CD4-positive, alpha-beta T cell treated with Interleukin-12 subunit alpha and Interleukin-12 subunit beta, for 1 hour (primary cell): ENCODE measurements at places on chromosomes 3 and 15.

GRCh38 chr15:52559575-52559974 lies 9.3 kb downstream of the ARPP19 start:
- no peak for DNase-seq

- no peak for DNase-seq
These were observed 48.9 kb upstream of the GMNC start for GRCh38 chr3:190911382-190911781.

GRCh38 chr15:38540510-38540909 lies 24.1 kb downstream of the RASGRP1 start:
- no peak for DNase-seq

- DNase-seq = no peak
These were observed 16.8 kb downstream of the PLA2G4F start for GRCh38 chr15:42139596-42139995.

DNA sequence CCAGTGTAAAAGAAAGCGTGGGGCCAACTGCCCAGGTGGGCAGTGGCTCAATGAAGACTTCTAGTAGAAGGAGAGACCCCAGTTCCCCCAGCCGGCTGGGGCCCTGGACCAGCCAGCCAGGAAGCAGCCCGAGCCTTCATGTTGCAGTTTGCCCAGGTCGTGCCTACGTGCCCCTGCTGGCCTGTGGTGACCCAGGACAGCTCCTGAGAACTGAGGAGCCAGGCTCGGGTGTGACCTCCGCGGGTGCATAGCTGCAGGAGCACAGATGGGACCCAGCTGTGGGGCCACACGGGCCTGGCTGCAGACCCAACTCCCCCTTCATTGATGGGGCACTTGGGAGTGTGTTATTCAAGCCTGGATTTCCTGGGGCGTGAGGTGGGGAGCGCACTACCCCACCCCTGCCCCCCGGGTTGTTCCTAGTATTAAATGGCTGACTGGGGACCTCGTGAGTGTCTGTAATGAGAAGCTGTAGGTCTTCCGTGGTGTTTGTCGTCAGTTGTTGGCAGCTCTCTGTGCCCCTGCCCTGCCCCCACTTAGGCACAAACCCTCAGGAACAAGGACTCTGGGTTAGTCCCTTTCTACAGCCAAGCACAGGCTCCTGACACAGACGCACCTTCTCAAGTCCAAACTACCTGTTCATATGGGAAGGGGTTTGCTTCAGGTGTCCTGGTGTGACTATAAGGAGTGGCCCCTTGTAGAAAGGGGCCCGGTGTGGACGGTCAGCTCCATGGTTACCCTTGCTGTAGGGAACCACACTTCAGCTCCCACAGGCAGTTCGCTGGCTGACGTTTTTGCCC lies 39.1 kb downstream of the IDH2 start:
- no peak for DNase-seq

DNA sequence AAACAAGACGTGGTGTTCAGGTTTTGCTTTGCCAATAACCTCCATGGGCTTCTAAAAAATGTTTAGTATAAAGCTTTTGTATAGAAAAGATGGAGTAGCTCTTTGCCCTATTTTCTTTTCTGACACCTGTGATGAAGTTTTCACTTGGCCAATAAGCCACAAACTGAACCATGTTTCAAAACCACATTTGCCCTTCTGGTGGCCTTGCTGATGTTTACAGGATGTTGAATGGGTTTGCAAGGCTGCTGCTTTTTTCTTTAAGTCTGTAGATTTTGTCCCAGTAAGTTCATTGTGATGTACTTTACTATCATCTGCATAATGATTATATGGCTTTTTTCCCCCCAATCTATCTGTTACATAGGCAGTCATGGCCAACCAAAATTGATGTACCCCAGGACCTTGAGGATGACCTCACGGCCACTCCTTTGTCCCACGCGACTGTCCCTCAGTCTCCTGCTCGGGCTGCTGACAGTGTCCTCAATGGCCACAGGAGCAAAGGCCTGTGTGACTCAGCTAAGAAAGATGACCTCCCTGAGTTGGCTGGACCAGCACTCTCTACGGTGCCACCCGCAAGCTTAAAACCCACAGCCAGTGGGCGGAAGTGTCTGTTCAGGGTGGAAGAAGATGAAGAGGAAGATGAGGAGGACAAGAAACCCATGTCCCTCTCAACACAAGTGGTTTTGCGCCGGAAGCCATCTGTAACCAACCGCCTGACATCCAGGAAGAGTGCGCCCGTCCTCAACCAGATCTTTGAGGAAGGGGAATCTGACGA lies 60.8 kb downstream of the SNRK start:
- peak; percentile 73 for DNase-seq

DNA sequence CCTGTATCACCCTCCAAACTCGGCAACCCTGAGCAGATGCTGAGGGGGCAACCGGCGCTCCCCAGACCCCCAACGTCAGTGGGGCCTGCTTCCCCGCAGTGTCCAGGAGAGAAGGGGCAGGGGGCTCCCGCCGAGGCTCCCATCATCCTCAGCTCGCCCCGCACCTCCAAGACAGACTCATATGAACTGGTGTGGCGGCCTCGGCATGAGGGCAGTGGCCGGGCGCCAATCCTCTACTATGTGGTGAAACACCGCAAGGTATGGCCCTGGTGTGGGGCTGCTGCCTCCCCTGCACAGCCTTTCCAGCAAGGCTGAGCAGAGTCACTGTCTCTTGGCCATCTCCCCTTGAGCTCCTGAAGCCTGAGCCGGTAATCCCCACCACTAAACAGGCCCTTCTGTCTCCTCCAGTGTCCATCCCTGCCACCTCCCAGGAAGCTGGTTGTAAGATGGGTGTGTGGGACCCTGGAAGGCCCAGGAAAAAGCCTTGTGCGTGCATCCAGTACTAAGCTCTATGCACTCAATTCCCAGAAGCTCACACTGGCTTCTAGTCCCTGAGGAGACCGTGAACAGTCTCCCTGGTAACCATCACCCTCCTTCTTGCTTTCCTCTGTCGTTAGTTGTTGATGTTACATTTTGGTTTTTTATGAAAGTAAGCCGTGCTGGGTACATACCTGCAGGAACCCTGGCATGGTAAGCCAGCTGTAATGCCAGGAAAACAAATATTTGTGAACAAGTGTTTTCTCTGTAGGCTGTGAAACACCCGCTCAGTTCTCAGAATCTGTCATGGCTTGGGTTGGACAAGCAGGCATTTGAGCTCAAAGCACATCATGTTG lies 63.3 kb downstream of the BOC start:
- no peak for DNase-seq

GRCh38 chr3:134446800-134447199 lies 39.0 kb downstream of the ANAPC13 start:
- no peak for DNase-seq

DNA sequence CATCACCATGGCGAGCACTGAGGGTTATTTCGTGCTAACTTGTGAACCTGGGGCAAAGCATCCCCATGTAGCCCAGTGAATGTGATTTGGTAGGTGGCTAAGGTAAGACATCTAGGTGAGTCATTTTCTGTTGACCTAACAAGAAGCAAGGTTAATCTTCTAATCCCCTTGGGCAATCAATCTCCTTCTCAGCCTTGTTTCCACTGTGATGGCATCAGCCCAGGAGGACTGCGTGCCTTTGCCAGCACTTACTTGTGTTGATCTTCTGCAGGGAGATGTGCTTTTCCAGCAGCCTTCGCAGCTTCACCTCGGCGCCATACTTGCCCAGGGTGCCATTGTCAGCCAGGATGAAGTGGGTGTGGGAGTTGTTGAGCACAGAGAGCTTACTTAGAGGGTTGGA lies 35.7 kb downstream of the TRPM1 start:
- DNase-seq = no peak

DNA sequence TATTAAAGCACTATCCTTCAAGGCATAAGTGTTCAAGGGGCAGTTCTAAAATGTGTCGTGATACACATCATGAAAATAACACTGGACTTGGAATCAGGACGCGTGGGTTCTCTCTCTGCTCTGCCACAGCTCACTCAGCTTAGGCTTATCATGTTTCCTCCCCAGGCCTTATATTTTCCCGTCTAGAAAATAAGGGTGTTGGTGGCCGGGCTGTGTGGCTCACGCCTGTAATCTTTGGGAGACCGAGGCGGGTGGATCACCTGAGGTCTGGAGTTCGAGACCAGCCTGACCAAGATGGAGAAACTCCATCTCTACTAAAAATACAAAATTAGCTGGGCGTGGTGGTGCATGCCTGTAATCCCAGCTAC lies 223.0 kb downstream of the OPA1 start:
- no peak for DNase-seq

DNA sequence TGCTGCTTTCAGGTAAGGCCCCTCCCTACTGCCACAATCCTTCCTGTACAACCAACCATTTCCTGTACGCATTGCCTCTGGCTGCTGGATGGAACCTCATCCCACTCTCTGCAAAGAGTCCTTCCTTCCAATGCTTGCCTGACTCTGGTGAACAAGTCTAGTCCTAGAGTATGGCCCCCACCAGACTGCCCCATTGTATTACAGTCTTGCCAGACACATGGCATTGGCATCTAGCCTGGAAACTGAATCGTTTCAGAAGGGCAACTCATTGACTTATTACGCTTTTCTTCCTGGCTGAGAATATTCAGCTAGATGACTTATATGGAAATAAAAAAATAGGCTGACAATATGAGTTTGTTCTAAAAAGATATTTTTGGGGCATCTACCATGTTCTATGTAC lies 170.3 kb downstream of the SUCLG2 start:
- DNase-seq = no peak

GRCh38 chr3:128788268-128788869 lies 62.4 kb downstream of the RAB7A start:
- no peak for DNase-seq

DNA sequence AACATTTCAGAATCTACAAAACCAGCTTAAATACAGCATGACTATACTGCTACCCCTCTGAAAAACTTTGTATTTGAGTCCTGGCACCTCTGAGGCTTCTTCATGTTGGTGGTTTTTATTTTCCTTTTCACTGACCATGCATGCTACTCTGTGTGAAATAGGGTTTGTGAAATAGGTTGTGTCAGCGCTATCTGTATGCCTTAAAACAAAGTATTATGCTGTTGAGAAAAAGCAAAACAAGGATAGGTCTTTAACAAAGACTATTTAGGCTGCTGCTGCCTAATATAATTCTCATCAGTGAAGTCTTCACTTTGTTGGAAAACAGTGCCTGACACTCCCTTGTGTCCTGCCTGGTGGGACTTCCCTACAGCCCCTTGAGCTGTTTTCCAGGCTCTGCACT lies 28.7 kb upstream of the TRAK1 start:
- no peak for DNase-seq

DNA sequence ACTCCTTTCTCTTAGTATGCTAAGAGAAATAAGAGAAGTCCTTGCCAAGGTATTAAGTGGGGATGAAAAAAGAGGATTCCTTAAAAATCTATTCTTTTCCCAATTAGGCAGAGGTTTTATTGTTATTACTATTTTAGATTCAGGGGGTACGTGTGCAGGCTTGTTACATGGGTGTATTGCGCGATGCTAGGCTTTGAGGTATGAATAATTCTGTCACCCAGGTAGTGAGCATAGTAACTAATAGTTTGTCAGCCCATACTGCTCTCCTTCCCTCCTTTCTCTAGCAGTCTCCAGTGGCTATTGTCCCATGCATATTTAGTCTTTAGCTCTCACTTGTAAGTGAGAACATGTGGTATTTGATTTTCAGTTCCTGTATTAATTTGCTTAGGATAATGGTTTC lies 83.9 kb downstream of the LEKR1 start:
- DNase-seq = no peak

DNA sequence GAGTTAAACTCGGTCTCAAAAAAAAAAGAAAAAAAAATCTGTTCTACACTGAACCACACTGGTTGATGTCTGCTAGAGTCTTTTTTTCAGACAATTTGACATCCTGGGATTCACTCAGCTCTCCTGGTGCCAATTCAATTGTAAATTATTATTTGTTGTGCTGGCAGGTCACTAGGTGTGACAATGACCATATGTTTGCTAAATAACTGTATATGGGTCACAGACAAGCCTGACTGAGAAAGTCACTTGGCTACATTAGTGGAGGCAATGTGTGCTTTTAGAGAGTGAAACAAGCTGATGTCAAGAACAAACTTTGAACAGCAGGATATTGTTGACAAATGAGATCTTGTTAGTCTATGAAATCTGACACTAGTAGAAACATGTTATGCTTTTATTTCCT lies 1379.1 kb downstream of the ZPLD1 start:
- DNase-seq = no peak

GRCh38 chr3:130386604-130387263 lies 41.3 kb downstream of the COL6A5 start:
- DNase-seq = no peak

DNA sequence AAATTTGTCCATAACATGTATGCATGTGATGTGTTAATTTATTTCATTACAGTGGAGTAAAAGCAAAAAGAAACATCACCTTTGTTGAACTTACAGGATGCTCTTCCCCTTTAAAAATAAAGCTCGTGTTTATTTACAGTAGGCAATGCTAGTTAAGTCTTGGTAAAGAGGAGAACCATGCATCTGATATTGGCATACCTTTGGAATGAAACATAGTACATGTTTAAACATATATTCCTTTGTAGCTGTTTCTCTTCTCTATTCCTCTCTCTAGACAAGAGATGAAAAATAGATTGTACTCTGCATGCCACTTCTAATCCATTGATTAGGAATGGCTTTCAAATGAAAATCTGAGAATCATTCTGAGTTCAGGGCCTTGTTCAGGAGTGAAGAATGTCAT lies 374.9 kb upstream of the CNTN4 start:
- DNase-seq = no peak

DNA sequence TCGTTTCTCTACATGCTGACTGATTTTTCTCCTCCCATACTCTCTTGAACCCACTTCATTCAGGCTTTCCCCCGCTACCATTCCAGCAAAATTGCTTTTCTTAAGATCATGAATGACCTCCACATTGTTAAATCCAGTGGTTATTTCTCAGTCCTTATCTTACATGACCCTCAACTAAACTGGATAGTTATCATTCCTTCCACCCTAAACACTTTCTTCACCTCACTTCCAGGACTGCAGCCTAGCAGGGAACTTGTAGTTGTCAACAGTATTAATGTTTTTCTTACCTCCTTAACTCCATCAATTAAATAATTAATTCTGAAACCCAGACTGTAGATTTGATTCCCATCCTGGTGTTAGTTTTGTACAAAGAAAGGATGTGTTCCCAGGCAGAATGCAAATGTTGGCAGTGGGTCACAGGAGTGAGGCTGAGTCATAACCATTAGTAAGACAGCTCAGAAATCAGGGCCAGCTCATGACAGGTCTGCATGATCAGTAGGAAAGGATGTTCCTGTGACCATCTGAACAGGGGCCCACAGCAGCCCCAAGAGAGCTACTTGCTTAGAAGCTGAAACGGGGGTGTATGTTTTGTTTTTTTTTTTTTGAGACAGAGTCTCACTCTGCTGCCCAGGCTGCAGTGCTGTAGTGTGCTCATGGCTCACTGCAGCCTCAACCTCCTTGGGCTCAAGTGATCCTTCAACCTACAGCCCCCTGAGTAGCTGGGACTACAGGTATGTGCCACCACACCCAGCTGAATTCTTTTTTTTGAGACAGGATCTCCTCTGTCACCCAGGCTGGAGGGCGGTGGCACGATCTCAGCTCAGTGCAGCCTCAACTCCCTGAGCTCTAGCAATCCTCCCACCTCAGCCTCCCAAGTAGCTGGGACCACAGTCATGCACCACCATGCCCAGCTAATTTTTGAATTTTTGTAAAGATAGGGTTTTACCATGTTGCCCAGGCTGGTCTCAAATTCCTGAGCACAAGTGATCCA lies 9.1 kb downstream of the BCL2L10 start:
- no peak for DNase-seq

GRCh38 chr15:70195587-70196305 lies 98.0 kb upstream of the TLE3 start:
- DNase-seq = no peak

GRCh38 chr15:24956111-24956838 lies 1.5 kb downstream of the SNRPN start:
- peak; percentile 81 for DNase-seq

- no peak for DNase-seq
These were observed 102.6 kb upstream of the PRR20G start for GRCh38 chr3:127390365-127391025.

- DNase-seq = no peak
These were observed 111.8 kb upstream of the PROK2 start for GRCh38 chr3:71896751-71897150.
